ENCODE measurements at places on chromosomes 5 and 9.

GRCh38 chr5:994821-995220 lies 13.8 kb upstream of the NKD2 start:
- no peak for DNase-seq

GRCh38 chr9:123945532-123945931 lies 15.6 kb upstream of the DENND1A start:
- DNase-seq = no peak

DNA sequence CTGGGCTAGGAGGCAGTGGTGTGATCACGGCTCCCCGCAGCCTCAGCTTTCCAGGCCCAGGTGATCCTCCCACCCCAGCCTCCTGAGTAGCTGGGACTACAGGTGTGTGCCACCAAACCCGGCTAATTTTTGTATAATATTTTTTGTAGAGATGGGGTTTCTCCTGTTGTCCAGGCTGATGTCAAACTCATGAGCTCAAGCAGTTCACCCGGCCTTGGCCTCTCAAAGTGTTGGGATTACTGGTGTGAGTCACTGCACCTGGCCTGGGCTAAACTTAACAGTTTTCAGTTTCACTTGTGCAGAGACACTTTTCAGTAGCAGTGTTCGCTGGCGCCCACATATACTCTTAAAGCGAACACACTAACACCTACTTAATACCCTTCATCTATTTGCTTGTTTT lies 205.6 kb upstream of the ZNF608 start:
- no peak for DNase-seq

DNA sequence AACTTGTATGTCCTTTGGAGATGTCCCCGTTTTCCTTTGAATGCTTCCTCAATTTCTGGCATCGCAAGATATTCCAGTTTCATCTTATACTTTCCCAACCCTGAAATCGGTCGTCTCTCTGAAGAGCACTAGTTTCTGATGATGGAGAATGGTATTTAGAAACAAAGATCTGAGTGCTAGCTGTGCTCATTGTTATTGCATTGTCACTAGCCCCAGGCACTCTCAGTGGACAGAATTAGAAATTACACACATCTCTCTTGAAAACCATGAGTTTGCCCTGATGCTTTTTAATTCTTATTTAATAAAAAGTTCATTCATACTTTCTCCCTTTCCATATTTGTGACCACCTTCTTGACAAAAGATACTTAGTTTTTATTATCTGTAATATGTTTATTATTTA lies 67.7 kb downstream of the C9orf152 start:
- no peak for DNase-seq

All from Caki2 (cell line).